ENCODE measurements at places on chromosomes 13 and 19.

DNA sequence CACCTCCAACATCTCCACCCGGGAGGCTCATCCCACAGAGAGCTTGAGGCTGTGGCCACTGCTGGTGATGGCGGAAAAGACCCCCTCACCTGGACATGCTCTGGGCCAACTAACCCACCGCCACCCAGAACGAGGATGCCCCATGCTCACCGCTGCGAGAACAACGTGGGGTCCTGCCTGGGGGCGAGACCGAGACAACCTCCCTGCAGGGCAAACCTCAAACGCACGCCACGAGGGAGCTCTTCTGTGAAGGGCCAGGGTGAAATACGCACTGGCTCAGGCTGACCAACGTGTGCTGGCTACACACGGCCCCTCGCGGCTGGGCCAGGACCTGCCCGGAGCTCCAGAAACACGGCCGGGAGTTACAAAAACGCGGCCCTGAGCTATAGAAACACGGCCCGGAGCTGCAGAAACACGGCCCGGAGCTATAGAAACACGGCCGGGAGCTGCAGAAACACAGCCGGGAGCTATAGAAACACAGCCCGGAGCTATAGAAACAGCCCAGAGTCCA lies 19.0 kb upstream of the PLPP2 start:
- DNase-seq, result no peak

DNA sequence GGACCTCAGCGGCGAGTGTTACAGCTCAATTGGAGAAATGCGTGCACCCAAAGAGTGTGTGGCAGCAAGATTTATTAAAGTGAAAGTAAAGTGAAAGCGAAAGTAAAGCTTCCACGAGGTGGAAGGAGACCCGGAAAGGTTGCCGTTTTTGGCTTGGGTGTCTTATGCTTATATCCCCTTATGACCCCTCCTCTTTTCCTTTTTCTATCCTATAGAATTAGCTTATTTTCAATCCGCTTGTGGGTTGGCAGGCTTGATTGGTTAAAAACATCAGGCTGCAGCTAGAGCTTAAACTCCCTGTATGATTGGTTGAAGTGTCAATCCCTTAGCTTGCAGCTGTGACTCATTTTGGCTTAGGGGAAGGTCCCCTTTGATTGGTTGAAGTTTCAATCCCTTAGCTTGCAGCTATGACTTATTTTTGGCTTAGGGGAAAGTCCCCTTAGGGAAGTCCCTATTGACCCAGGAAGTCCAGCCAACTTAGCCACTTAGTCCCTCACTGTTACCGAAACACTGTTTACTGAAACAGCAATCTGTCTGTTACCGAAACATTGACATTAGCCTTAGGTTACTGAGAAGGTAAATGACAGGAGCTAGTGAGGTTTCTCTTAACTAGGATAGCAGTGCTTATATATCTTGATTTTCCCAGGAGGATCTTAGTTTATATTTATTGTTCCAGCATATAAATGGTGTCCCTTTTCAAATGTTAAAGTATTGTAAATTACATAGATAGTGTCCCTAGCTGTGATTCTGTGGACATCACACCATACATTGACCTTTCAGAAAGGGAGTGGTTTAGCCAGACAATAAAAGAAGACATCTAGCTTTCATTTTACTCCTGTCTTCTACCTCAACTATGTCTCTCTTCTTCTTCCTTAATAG lies 575.8 kb downstream of the DACH1 start:
- DNase-seq, result no peak

GRCh38 chr19:42274065-42274682 lies 5.1 kb downstream of the CIC start:
- no peak for DNase-seq

DNA sequence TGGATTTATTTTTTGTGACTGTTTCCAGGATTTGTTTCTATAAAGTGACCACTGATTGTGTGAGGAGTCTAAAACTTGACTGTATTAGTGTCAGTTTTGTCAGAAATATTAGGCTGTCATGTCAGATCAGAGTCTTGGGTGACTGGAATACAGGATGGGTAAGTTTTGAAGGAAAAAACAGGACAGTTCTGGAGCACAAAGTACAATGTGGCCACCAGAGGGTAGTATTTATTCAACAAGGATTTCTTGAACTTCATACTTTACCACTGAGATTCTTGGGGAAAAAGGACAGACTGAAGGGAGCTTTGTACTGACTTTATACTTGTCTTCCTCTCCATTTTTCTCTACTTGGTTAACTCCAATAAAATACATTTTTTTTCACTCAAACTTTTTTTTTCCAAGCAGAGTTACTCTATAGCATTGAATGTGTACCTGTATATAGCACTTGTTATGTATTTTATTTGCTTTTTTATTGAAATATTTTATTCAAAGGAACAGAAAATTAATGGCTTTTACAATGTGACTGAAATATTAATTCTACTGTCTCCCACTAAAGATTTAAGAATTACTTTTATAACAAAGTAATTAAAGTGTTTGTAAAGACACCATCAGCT lies 51.1 kb downstream of the LMO7 start:
- DNase-seq, result no peak

GRCh38 chr13:27965740-27966640 lies 3.1 kb downstream of the CDX2 start:
- no peak for DNase-seq

- no peak for DNase-seq
These were observed 15.4 kb upstream of the IRGC start for GRCh38 chr19:43700395-43701000.

DNA sequence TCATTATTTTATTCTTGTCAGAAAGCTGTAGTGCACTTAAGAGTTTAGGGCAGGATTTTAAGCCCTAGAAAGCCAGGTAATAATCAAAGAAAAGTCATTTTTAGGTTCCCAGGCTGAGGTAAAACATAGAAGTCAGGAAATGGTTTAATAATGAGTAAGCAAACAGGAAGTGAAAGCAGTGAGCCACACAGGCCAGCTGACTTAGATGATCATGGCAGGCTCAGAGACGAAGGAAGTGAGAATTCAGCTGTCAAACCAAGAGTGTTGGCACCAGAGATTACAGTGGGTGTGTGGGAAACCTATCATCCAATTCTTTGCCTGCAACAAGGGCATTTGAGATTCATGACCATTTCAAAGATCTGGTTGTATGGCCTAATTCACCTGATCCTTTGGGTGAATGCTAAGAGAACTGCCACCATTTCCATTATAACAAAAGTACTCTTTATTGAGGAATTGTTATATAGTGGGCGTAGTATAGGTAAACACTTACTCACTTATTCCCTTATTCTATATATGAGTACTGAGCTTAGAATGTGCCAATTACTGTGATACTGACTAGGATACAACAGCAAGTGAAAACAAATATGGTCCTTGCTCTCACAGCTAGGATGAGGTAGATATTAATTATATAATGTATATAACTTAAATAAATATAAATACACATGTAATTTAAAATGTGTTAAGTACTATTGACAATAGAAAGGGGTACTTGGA lies 103.7 kb upstream of the EDNRB start:
- no peak for DNase-seq

DNA sequence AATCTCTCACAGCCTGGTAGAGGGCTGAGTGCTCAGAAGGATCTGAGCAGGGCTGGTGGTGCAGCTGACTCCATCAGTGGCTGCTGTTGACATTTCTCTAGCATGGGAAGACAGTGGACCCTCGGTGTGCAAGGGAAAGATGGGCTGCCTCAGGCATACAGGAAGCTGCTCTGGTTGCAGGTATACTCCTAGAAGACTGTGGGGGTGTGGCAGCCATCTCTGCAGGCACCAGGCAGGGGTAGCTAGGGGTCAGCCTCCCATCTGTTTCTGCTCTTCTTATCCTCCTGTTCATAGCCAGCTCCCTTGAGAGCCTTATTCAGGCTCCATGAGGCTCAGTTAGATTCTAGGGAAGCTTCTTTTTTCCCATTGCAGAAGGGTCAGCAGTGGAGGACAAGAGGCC lies 475.5 kb downstream of the TSHZ3 start:
- DNase-seq, result no peak

- DNase-seq, result no peak
These were observed 327.1 kb downstream of the RFC3 start for GRCh38 chr13:34145061-34145460.

GRCh38 chr19:43362745-43363144 lies 9.3 kb downstream of the CD177 start:
- no peak for DNase-seq

DNA sequence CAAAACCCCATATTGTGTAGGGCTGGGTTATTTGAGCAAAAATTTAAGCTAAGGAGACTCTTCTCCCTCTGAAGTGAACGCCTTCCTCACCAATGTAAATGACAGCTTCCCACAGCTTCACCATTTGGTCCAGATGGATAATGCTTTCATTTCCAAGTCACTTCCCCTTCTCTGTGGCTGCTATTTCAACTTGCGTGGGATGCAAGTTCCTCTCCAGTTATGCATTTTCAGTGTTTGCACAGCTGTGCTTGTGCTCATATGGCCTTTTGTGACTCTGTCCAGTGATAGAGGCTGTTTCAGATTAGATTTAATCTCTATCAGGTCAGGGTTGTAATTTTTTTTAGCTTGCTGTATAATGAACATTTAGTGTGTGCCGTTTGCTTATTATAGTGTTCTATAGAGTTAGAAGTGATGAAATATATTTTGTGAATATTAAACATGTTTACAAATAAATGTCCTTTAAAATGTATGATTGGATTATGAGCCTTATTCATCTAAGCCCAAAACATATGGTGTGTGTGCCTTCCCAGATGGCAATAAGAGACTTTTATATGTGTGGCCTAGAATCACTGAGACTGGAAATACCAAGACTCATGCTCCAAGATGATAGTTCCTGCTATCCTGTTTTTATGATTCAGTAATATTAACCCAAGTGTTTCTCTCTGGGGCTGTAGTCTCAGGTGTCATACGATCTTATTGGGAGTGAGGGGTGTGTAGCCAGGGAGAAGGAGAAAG lies 86.6 kb downstream of the TNFRSF19 start:
- DNase-seq, result no peak

- no peak for DNase-seq
These were observed 702.3 kb downstream of the DIAPH3 start for GRCh38 chr13:59461411-59461810.

DNA sequence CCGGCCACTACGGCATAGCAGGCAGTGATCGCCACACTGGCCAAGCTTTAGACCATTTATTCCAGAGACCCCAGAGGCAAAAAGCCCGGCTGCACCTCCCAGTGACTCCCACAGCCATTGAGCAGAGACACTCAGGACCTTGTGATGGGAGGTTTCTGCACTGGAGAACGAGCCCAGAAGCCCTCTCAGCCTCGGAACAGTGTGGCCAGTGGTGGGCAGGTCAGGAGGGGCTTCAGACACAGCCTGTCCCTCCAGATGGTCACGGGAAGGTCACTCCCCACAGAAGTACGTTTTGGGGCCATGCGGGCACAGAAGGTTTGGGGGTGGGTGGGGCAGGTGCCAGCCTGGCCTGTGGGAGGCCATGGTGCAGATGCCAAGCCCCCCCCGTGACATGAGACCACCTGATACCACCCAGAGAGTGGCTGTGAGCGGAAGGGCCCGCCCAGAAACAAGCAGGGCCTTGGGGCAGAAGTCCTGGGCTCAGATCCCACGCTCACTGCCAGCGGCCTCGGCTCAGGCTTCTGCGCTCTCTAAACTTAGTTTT lies 599 bp upstream of the F10 start:
- no peak for DNase-seq

DNA sequence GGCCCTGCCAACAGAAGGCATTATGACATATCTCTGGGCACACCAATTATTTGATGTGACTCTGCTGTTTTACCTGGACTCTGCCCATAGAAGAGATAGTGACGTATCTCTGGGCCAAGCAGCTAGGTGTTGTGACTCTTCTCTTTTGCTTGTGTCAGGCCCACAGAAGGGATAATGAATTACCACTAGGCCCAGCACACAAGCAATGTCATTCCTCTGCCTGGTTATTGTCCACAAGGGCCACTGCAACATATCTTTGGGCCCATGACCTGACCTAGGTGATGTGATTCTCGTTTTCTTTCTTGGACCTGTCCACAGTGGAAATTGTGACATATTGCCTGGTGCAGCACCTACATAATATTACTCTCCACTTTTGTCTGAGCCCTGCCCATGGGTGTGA lies 65.1 kb upstream of the ZNF724 start:
- no peak for DNase-seq

GRCh38 chr19:7916103-7916954 lies 1.7 kb downstream of the TGFBR3L start:
- DNase-seq, result no peak

- DNase-seq, result no peak
These were observed 372 bp upstream of the ZNF699 start for GRCh38 chr19:9309974-9310446.

DNA sequence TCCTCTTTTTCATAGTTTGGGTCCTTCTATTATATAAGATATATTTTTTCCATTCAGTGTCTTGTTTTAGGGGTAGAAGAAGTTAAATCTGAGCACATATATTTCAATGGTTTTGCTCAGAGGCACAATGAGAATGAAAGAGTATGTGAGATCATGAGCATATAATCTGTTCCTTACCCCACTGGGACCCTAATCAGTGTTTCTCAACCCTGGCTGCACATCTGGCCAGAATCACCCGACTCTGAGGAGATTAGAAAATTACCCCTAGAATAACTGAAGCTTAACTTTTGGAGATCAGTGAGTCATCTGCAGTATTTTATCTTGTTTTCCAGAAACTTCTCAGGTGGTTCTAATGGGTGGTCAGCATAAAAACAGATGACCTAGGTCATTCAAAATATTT lies 782 bp downstream of the CYSLTR2 start:
- DNase-seq, result no peak

DNA sequence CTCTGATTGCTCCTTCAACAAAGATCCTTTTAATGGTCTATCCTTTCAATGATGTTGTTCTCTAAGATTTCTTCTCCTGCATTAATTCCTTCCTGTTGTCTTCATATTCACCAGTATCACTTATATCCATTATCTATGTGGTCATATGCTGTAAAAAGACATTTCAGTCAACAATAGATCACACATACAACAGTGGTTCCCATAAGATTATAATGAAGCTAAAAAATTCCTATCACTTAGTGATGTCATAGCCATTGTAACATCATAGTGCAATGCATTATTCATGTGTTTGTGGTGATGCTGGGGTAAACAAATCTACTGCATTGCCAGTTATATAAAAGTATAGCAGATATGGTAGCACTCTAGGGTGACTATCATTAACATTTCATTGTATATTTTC lies 266.1 kb downstream of the LHFPL6 start:
- DNase-seq, result no peak

DNA sequence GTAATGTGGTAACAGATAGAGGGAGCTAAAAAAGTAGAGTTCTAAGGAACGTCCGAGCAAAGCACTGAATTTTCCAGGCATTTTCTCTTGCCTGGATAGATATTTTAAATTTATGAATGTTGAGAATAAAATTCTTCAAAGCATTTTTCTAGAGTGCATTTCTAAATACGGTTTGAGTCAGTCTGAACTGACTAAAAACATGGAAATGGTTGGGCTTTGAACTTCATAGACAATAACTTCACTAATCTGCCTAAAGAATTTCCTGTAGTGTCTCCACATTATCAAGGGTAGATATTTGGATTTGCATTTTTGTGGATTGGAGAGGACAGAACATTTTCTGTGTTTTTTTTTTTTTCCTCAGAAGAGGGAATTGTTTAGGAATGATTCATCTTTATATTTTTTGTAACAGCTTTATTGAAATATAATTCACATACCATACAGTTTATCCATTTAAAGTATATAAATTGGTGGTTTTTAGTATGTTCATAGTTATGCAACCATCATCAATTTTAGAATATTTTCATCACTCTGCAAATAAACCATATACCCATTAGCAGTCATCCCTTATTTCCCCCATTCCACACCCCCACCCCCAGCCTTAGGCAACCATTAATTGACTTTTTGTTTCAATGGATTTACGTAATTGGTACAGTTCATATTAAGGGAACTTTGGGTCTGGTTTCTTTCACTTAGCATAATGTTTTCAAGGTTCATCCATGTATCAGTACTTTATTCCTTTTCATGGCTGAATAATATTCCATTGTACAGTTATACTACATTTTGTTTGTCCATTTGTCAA lies 20.7 kb downstream of the GARRE1 start:
- no peak for DNase-seq

Measured in cortex of kidney (tissue), 1 donor.